ENCODE measurements at places on chromosomes 11 and 22.

GRCh38 chr11:62671236-62671607, 251 bp upstream of the UQCC3 start:
- no peak for DNase-seq

DNA sequence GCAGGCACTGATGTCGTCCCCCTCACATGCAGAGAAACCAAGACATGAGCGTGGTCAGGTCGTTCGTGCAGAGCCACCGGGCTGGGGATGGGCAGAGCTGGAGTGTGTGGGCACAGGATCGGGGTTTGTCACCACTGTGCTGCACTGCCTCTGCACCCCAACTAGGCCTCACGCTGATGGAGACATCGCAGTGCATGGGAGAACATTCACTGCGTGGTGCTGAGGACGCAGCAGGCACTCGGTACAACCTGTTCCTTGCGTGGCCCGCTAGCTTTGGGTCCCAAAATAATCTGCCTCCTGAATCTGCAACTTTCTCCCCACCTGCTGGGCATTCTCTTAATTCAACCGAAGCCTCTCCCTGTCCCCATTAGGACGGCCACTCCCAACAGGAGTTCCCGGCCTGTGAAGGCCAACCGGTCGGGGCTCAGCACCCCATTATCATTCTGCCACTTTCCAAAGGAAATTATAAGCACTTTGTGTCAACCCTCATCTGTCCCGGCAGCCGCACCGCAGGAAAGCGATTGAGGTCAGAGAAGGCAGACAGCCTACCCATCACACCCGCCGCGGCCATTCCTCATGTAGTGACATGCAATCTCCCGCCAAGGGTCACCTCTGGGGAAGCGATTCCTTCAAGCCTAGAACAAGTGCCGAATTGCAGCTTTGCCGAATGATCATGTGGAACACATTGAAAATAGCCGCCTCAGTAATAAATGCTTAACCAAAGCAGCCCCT, 490.4 kb downstream of the MN1 start:
- no peak for DNase-seq

GRCh38 chr11:63583357-63583677, 20.1 kb upstream of the PLAAT2 start:
- no peak for DNase-seq

- DNase-seq: no peak
These were observed 141.6 kb downstream of the CRYBB2 start for GRCh38 chr22:25360891-25361645.

- no peak for DNase-seq
These were observed 15.0 kb upstream of the YWHAH start for GRCh38 chr22:31929167-31929930.

GRCh38 chr11:71086687-71087258, 165.6 kb downstream of the SHANK2 start:
- DNase-seq: no peak

Data from hematopoietic multipotent progenitor cell treated with erythropoietin and hydrocortisone succinate and interleukin-3 and kit ligand, for 15 days (in vitro differentiated cells).